ENCODE measurements at places on chromosomes 2 and 18.

GRCh38 chr2:10847008-10847407 is 34.4 kb upstream of the PDIA6 start:
- no peak for ATAC-seq

DNA sequence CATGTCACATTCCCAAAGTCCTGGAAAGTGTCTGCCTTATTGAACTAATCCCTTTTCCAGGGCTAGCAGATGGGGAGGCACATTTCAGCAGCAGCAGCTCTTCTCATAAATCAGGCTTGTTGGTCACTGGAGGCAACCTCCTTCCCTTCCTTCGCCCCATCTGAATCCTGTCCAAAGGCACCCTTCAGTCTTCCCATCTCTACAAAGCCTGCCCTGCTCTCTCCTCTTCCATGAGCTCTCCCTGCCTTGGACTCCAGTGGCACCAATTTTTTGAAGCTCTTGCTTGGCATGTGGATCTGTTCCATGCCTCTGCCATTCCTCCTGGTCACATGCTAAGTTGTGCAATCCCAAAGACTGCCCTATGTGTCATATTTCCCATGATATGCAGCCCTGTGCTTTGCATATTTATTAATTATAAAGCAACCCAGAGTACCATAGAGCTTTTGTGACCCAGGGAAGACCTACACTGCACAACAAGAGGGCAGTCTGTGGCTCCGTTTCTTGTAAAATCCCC is 70.3 kb downstream of the ANTXR1 start:
- ATAC-seq, result no peak

DNA sequence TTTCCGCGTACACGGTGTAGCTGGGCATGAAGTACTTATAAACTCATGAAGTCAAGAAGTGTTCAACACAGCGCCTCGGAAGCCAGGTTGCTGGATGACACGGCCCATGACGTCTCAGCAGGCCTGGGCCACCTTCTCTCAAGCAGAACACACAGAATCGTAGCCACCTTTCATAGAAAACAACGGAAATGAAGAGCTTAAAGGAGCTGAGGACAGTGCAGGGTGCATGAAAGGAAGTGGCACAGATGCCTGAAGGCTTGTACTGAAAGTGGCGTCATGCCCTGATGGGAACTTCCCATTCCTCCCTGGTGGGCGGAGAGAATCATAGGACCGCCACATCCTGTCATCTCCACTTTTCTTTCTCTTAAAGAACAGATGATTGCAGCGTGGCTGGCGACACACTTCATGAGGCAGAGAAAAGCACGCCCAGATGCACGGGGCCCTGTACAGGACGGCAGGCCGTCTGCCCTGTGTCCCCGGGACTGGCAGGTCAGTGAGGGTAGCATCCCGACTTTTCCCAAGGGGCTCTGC is 31.1 kb downstream of the HDAC4 start:
- ATAC-seq, result peak; percentile 98

DNA sequence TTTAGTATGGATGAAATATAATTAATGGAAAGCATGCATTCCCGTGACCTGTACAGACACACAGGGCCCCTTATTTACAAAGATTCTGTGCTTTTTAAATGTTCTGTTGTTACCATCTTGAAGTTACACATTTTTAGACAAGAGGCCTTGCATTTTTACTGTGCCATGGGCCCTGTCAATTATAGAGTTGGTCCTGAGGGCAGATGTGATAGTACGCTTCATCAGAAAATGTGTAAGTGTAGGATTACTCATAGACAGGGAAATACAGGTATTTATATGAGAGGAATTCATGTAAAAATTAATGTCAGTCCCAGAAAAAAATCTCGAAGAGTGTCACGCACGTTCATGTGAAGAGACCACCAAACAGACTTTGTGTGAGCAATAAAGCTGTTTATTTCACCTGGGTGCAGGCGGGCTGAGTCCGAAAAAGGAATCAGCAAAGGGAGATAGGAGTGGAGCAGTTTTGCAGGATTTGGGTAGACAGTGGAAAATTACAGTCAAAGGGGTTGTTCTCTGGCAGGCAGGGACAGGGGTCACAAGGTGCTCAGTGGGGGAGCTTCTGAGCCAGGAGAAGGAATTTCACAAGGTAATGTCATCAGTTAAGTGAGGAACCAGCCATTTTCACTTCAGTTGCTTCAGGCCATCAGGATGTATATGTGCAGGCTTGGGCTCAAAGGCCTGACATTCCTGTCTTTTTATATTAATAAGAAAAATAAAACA is 12.2 kb upstream of the ALPK2 start:
- no peak for ATAC-seq

DNA sequence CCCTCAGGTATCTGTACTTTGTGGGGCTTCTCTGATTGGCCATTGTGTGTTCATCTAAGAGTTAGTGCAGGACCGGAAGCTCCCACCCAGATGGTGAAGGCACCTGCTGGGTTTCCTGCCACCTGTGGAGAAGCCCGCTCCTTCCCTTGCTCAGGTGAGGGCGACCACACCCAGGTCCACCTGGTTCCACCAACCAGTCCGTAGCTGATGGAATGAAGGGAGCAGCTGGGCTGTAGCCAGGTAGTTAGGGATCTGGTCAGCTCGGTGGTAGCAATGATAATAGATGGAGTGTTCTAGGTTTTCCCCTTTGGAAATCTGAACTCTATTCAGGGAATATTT is 16.0 kb downstream of the SH3BP4 start:
- ATAC-seq, result no peak

DNA sequence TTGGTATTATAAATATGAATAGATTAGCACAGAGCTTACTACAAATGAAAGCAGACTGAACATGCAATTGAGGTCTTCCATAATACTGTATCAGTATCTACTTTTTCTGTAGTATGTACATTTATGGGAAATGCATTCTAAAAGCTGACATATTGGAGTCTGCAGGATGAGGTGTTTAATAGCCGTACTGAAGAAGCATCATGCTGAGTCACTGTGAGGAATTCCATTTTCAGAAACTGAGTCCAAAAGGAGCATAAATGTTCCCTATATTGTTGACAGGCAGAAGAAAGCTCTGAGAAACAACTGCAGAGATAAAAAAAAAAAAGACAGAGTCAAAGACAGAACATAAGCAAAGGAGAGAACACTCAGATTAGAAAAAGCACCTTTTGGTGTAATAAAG is 366.7 kb upstream of the SPHKAP start:
- no peak for ATAC-seq

DNA sequence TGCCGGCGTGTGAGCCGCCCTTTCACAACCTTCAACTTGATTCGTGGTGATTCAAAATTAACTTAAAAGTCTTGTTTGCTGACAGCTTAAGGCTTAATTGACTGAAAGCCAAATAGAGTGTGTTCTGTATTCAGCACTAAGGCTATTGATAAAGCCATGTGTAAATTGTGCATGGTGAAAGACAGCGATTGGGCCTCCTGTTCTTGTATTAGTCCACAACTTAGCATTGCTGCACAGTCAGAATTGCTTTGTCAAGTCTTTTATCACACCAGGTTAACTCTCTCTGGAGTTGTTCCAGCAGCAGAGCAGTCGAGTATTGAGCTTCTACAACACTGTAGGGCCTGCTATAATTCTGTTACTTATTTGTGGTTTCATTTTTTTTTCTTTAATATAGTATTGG is 210.1 kb downstream of the WDR7 start:
- no peak for ATAC-seq

DNA sequence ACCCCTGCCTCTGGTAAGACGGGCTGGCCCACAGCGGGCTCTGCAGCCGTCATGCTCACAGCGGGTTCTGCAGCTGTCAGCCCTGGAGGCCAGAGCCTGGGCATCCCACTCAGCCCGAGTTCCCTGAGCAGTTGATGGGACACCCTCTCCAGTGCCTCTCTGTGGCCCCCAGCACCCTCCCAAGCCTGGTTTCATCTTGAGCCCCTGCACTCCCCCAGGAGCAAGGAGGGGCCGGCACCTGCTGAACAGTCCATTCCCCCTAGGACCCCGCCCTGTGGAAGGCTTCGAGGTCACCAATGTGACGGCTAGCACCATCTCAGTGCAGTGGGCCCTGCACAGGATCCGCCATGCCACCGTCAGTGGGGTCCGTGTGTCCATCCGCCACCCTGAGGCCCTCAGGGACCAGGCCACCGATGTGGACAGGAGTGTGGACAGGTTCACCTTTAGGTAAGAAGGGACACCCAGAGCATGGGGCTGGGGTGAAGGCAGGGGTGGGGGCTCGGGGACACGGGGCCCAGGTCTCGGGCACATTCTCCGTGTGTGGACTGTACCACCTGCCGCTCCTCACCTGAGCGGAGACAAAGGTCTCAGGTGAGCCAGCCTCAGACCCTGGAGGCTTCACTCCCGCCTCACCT is 34.5 kb downstream of the MTERF4 start:
- no peak for ATAC-seq

- ATAC-seq, result no peak
These were observed 48.9 kb upstream of the EMILIN2 start for GRCh38 chr18:2797951-2798350.

- ATAC-seq, result no peak
These were observed 414.2 kb downstream of the ZNF521 start for GRCh38 chr18:24937639-24938275.

DNA sequence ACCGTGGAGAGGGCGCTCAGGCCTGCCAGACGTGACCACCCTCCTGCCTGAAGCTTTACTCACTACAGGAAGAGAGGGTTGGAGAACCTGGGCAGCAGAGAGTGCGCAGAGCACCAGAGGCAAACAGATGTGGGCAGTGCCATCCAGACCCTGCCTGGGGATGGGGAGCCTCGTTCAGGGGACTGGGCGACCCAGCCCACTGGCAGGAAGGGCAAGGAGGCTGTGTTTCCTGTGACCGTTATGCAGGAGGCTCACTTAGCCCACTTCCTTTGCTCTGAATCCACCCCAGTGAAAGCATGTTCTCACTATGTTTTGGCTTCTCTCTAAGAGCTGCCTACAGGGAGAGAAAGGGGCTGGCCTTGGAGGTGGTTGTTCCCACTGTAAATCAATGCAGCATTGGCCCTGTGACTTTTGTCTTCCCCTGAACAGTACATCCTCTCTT is 23.0 kb upstream of the ACKR3 start:
- ATAC-seq, result peak; percentile 78

GRCh38 chr2:3222636-3223035 is 155.0 kb downstream of the EIPR1 start:
- peak; percentile 80 for ATAC-seq

DNA sequence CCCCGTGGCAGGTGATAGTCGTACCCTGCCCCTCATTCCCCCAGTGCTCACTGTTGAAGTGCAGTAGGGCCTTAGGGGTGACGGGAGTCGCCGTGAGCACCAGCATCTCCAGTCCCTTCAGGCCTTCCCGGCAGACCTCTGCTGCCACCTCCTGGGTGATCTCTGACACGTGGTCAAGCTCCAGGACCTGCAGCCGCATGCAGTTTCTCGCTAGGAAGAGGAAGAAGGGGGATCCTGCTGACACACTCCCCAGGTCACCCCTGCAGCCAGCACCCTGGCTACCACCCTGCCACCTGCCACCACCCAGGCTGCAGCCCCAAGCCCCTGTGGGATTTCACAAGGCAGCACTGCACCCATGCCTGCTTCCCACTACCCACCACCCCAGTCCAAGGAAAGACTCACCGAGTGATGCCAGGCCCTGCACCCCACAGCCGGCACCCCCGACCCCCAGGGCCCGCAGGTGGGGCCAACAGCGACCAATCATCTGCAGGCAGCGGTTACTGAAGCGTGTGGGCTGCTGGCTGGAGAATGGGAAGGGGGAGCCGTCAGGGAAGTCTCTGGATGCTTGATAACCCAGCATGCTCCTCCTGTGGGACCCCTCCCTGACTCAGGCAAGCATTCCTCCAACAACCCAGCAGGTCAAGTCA is 23.8 kb downstream of the FBXO41 start:
- no peak for ATAC-seq

DNA sequence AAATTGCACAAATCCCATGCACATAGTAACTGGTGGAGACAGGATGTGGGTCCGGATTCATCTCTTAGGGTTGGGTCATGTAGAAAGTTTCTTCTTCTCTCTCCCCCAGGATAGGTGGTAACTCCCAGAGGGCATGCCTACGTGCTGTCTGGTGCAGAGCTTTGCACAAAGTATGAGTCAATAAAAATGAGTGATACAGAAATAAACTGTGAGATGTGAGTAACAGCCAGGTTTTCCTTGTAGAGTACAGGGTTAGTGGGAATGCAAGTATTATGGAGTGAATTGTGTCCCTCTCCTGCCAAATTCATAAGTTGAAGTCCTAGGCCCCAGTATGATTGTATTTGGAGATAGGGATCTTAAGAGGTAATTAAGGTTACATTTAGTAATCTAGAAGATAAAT is 289.4 kb downstream of the ALK start:
- no peak for ATAC-seq

- ATAC-seq, result no peak
These were observed 239.0 kb downstream of the TMX3 start for GRCh38 chr18:68475883-68476282.

- no peak for ATAC-seq
These were observed 158.3 kb upstream of the WDSUB1 start for GRCh38 chr2:159444754-159445153.

GRCh38 chr18:48034651-48035555 is 104.4 kb upstream of the SMAD2 start:
- no peak for ATAC-seq

DNA sequence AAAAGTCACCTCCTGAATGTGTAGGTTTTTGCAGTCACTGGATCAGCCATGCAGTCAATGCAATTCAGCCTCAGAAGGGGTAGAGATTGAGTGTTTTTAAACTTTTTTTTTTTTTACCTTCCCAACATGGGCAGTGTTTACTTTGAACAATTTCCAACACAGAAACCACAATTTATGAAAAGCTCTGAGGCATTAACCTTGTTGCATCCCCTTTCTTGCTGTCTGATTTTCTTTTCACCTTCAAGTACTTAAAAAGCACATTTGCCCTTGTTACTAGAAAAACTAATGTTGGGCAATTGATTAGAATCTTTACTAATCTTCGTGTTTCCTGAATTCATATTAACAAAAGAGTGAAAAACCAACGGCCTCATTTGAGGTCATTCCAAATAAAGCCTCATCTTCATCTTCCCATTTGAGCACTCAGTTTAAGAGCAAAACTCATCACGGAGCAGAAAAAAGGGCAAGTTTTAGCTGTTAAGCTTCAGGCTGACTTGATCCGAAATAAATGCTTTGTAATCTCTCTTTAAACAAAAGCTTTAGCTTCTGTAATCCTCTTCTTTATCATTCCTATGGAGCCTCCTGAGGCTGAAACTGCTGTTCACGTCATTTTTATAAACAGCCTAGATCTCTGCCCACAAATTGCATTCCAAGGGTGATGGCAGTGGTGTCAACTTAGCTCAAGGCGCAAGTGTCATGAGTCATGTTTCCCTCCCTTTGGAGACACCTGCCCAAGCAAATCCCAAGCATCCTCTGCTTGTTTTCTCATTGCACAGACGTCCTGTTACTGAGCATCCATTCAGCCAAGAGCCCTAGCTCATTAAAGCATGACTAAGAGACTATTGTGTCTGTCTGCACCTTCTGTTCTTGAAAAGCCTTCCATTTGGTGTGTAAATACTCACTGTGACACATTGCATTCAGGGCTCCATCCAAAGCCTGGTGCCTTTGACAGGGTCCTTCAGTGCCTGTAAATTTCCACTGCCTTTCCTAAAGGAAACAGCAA is 107.7 kb downstream of the HNMT start:
- ATAC-seq, result no peak

GRCh38 chr2:28276807-28277206 is 115.9 kb upstream of the FOSL2 start:
- no peak for ATAC-seq
